ENCODE measurements at places on chromosomes 6 and 20.

GRCh38 chr6:162940426-162940825 lies 212.7 kb downstream of the PACRG start:
- no peak for DNase-seq

DNA sequence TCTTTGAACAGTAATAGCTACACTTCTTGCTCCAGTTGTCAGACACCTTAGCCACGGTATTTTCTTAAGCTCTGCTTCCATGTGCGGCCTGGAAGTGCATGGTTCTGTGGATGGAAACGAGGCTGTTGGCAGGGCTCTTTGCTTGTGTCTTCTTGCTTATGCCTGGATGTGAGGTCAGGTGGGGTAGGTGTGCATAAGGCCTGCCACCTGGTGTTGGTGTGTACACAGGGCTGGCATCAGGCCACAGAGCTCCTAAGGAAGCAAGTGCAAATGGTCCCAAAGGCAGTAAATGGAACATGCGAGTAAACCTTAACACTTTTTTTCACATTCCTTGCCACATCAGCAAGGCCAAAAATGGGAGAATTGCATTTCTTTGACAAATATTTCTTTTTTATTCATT lies 158.1 kb upstream of the GMDS start:
- DNase-seq: no peak

DNA sequence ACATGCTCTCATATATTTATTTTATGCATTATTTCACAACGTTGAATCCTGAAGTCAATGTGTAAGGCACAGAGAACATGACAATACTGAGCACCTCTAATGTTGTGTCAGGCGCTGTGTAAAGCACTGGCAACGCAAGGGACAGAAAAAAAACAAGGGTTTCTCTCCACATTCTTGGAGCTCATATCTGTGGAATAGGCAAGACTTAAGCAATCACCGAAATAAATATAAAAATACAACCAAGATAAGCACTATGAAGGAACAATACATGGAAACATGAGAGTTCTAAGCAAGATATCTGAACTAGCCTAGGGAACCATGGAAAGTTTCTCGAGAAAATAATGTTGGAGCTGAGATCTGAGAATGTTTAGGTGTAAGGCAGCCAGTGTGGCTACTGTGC lies 1.7 kb upstream of the DST start:
- DNase-seq: no peak

DNA sequence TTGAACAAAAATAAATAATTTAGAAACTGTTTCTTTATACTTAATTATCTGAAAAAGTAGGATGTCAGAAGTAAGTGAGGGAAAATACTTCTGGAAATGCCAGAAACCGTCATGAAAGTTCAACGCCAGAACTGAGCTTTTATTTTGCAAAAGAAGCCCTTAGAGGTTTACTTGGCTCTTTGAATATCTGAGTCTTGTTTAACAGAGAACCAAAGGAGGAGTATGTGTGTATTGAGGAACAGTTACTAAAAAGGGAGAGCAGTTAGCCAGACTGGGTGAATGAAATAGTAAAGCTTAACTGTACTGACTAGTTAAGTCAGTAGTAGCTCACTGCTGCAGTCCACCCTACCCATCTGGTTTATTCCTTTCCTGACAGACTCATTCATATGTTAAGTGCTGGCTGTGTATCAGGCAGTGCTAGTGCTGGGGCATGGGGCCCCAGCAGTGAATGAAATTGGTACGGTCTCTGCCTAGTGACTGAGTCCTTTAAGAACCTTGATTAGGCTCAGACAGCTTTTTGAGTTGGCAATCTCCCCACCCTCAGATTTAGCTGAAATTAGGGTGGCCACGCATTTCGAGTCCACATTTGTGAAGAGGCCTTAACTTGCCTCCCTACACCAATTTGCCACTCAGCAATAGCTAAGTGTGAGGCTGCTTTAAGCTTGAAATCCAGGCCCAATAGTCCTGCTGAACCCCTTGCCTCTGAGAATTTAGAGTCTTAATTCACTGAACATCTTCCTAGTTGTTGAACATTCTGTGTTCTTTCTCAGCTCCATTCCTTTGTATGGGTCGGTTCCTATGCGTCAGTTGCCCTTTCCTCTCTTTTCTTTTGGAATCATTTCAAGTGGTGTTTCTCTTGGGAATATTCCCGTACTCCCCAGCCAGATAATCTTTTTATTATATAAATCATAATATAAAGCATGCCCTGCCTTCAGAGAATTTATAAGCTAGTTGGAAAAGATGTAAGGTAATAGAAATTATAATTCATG lies 20.2 kb downstream of the MAP3K4 start:
- no peak for DNase-seq

- DNase-seq: no peak
Measured at GRCh38 chr6:142926494-142927270, 18.3 kb downstream of the HIVEP2 start.

- DNase-seq: no peak
Measured at GRCh38 chr6:10861086-10861485, 20.8 kb downstream of the GCM2 start.

DNA sequence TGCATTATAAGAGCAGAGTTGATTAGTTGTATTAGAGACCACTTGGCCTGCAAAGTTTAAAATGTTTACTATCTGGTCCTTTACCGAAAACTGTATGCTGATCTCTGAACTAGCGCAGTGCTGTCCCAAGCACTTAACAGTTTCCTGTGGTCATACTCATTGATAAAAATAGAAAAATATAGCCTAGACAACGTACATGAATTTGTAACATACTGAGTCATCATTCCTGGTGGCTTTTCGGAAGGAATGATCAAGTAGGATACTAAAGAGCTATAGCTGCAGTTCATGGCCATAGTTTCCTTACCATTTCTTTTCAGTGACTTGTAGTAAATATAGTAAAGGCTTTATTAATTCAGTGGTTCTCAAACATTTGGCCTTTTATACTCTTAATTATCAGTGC lies 18.4 kb downstream of the TTK start:
- DNase-seq: no peak

GRCh38 chr6:130394246-130394645 lies 28.4 kb downstream of the TMEM200A start:
- no peak for DNase-seq

DNA sequence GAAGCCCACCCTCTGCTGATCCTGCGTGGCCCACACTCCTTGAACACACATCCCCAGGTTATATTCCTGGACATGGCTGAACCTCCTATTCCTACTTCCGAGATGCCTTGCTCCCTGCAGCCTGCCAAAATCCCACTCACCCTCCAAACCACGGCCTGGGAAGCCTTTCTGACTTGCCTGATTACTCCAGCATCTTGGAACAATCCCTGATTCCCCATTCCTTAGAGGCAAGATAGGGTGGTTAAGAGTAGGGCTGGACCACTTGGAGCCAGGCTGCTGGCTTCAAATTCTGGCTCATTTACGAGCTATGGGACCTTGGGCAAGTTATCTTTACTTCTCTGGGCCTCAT lies 45.9 kb upstream of the CDH22 start:
- no peak for DNase-seq

DNA sequence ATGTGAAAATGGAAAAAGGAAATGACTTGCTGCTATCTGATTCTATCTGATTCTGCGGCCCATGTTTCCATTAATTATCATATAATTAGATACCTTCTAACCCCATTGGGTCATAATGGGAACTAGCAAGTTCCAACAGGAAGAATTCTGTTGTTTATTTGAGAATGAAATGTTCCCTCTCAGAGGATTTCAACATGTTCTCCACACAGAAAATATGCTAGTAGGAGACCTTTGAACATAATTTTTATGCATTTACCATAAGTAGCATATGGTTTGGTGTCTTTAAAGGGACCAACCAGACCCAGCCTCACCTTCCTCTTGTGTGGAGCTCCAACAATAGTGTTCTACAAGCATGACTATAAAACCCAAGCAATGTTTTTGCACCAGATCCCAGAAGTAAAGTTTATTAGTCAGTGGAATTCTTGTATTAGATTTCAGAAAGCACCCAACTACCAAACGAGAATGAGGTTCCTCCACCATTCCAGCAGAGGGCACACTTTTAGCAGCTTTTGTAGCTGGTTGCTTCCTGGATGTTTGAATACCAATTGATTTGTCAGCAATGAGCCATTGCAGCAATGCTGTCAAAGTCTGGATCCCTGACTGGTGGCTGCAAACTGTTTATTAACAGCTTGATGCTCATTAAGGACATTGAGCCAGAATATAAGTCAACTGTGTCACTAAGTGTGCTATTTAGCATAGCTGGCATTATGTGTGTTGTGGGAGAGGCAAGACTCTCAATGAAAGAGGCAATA lies 143.6 kb upstream of the GJE1 start:
- DNase-seq: no peak

GRCh38 chr20:52448513-52449232 lies 257.1 kb upstream of the ZFP64 start:
- DNase-seq: no peak

GRCh38 chr6:3278691-3279090 lies 19.9 kb downstream of the PSMG4 start:
- DNase-seq: no peak

DNA sequence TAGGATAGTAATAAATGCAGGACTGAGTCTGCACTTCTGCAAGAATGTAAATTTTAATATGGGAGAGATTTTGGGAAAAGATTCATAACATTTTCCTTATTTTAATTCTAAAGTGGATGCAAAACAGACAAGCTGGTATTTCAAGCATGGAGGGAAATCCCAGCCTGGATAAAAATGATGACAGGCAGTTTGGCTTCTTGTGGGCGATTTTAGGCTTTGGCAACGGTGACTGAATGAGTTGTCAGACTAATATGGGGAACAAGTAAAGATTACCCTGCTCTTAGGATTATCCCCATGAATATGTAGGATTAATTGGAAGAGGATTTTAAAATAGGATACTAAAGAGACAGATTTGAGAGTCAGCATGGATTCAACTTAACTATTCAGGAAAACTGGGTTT lies 21.0 kb downstream of the OGFRL1 start:
- DNase-seq: no peak
